NCI-H345 (cell line): ENCODE measurements at places on chromosomes 6 and 20.

GRCh38 chr6:31836474-31837368, 9.2 kb downstream of the HSPA1B start:
- no peak for DNase-seq

DNA sequence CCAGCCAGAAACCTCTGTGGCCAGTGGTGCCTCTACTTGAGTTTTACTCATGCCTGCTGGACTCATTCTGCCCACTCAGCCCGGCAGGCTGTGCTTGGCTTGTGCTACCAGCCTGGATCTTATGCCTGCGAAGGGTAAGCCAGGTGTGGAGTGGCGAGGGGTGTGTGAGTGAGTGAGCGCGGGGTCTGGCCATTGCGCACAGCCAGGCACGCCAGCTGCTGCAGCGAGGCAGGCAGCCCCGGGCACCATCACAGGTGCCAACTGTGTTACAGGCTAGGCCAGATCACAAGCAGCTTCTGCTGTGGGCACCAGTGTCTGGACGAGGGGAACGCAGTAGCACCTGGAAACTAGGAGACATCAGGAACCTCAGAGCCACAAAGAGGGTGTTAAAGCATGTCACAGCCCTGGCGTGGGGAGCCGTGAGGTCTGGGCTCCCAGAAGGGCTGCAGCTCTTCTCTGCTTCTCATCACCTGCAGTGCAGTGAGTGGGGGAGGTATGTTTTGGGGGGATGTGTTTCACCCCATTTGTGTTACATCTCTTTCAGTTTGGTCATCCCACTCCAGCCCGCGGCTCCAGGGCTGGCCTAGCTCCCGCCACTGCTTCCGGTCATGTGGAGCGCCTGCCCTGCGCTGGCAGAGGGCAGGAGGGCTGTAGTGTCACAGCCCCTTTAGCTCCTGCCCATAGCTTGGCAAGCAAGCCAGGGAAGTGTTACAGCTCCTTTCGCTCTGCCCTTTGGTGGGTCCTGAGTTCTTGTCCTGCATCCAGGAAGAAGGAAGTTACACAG, 379.7 kb upstream of the IMPG1 start:
- DNase-seq: no peak

DNA sequence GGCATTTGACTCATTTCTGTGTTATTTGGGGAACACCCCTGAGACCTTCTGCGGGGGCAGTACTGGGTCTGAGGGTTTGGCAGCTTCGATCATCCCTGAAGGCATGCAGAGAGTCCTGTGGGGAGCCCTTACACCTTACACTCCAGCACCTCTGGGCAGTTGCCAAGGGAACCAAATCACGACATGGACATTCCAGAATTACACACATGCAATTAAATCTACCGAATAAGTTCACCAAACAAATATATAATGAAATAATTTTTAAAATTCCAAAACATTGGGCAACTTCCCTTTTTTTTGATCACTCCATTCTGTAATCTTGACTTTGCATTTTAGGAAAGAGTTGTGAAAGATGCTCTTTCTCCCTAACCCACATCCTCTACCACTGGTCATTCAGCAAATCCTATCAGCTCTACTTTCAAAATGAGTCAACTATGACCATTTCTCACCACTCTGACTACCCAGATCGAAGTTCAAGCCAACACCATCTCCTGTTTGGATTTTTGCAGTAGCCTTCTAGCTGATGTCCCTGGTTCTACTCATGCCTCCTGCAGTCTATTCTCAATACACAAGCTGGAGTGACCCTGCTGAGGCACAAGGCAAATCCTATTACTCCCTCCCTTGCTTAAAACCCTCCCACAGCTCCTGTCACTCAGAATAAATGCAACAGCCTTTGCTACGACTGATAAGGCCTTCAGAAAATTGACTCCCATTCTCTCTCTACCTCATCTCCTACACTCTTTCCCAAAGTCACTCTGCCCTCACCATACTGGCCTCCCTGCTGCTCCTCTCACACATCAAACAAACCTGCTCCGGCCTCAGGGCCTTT, 533.3 kb downstream of the HACE1 start:
- DNase-seq: no peak

- DNase-seq: no peak
Measured at GRCh38 chr6:168956141-168956838, 297.4 kb downstream of the THBS2 start.

DNA sequence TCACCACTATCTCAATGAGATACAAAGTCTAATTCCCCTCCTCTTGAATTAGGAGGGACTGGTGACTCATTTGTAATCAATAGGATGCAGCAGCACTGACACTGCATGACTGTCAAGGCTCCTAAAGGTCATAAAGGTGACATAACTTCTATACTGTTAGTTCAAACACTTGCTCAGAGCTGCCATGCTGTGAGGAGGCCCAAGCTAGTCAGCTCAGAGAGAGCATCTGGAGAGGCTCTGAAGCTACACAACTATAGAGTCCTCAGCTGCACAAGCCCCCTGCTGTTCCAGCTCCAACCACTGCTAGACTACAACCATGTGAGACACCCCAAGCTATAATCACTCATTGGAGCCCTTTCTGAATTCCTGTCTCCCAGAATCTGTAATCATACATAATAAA, 17.0 kb upstream of the HEY2 start:
- no peak for DNase-seq
